ENCODE measurements at places on chromosomes 3 and 15.

DNA sequence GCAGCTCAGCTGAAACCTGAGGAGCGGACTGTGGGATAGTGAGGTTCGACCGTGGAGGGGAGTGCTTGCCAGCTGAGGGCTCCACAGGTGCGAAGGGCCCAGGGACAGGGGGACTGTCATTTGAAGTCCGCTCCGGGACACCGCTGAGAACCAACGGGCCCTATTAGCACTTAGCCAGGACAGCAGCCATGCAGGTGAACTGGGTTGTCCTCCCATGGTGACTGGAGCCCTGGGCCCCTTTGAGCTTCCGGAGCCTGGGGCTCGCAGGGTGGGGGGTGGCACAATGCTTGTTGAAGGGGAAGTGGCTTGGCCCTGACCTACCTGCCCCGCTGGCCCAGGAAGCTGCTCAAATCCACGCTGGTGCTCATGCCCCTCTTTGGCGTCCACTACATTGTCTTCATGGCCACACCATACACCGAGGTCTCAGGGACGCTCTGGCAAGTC lies 24.7 kb downstream of the PTH1R start:
- DNase-seq, result no peak

DNA sequence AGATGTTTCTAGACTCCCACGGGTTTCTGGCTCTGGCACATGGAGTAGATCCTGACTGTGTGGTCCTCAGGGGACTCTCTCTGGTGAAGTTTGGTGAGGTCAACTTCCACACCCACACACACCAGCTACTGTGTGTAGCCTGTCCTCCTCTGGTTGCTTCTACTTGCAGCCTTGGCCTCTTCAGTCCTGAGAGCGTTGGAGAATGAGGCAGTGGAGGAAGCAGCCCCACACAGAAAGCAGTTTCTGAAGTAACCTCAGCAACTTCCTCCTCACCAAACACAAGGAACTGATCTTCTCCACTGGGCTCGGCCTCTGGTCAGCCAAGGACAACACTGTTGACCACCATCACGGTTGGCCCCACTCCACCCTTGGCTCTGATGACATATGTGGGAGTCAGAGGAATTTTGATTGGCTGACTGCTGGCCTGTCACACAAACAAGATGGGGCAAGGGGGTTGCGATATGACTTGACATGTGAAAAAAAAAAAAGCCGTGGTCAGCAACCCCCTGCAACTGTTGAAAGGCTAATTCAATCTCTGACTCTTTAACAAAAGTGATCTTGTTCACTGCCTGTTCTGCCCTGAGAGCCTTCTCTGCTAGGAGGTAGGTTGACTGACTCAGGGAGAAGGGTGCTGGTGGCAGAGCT lies 19.6 kb downstream of the CD86 start:
- no peak for DNase-seq

- no peak for DNase-seq
Observed at GRCh38 chr3:138119423-138119766, 4.0 kb upstream of the DZIP1L start.

DNA sequence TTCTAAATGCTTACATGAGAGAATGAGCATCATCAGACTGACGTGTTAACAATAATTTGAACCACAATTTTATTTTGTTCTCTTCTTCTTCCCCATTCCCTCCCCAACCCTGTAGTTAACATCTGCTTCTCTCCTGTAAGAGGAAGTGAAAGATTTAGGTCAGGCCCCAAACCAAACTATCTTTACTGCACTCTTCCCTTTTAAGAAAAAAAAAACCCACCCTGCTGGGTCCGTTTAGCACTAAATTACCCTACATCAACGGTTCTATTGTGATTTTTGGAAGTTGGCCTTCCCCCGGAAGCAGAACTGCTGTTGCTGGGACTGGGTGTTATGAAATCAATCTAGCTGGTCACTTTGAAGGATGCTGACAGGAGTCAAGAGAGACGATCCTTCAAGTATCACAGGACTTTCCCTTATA lies 49.4 kb downstream of the NFKBIZ start:
- no peak for DNase-seq

DNA sequence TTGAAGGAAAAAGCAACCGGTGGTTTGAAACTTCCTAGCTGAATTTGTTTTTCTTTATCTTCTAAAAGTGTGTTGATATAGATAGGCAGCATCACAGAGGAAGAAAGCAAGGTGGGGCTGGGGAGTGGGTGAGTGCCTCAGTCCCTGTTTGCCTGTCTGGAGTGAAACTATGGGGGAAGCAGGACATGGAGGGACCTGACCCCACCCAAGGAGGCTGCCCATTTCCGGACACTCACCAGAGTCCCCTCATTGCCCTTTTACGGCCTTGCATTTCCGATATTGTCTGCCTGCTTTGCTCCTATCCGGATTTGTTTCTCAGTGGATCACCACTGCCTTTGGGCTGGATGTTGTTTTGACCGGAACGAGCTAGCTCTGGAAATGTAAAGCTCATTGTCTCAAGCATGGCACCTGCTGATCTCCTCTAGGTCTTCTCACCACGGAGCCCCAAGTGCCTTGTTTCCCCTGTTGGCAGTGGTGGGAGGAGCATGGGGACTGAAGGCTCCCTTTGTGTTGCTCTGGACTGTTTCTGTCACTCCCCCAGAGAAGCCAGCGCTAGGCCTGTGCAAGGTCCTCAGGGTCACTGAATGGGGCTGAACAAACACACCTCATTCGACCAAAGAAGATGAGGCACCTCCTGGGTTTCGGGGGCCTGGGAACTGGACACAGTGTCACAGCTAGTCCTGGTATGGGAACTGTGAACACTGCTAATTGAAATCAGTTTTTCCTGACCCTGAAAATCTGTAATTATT lies 7.0 kb downstream of the CLDN11 start:
- DNase-seq, result peak; percentile 32

- no peak for DNase-seq
Observed at GRCh38 chr15:76338486-76339304, 2.1 kb downstream of the ISL2 start.

- peak; percentile 80 for DNase-seq
Observed at GRCh38 chr15:70892002-70892911, at the start of the genes LRRC49 and THAP10. Gene LRRC49, plus strand, starts transcription at chr15:70892826. Its CDS starts 69 bp downstream, at chr15:70892895. Gene THAP10, minus strand, starts transcription at chr15:70892433. Its CDS starts 161 bp downstream, at chr15:70892272.

DNA sequence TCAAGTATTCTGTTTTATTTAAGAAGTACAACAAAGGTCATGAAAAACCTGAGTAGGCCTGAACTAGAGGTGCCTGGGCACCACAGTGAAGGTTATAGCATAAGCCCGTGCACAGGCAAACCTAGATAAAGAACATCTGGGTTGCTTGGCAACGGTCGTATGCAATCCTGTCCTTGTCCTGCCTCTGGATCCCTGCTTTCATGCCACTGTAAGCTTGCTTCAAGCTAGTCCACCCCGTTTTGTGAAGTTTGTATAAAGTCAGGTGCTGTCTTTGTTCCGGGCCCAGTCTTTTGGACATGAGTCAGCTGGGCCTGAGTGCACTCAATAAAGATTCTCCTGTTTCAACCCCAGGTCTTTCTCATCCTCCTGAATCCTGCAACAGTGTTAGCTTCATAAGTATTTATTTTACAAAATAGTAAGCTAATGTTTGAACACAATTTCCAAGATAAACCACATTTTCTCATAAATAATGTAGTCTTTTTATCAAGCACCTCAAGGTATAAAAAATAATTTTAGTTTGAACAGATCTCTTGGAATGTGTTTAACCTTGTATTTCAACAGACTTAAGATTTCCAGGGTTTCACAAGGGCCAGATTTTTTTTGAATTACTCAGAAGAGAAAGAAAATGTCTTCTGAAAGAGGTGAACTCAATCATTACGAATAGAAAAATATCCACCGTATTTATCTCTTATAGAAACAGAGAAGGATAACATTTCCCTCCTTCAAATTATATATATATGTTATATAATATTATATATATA lies 14.3 kb upstream of the SLC9C1 start:
- peak; percentile 31 for DNase-seq

- DNase-seq, result no peak
Observed at GRCh38 chr3:184227481-184227935, 1.9 kb upstream of the VWA5B2 start.

- DNase-seq, result no peak
Observed at GRCh38 chr3:60147249-60147950, 1097.6 kb upstream of the CFAP20DC start.

- DNase-seq, result no peak
Observed at GRCh38 chr15:89998141-89998661, 2.9 kb upstream of the ZNF710 start.

DNA sequence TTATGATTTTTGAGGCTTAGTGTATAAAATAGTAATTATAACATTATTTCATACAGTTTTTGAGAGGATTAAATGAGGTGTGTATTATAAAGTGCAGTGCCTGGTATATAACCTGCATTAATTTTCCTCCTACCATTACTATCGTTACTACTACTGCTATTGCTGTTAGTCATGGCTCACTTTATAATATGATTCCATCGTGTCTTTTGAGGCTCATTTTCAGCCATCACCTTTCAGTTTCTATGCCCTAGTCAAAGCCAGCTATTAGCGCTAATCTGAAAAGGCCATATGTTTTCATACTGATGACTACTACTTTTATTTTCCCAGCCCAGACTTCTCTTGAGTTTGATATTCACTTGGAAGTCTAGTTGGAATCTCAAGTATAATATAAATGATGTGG lies 5.5 kb downstream of the MEF2A start:
- DNase-seq, result no peak

DNA sequence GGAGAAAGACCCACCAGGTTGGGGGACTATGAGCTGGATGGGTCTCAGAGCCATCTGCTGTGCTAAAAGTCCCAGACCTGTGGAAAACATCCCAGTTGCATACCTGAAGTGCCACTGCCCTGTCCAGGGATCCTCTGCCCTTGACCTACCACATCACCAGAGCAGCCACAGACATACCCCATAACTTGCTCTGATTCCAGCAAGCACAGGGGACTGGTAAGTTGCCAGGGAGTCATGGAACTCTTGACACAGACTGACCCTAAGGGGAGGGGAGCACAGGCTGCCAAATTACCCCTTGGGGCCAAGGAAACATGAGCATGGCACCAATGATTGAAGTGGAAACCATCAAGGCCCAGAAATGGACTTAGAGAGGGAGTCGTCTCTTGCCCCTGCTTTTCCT lies 1335.1 kb upstream of the ALCAM start:
- DNase-seq, result no peak

- DNase-seq, result no peak
Observed at GRCh38 chr3:29859726-29860270, 578.9 kb downstream of the RBMS3 start.

DNA sequence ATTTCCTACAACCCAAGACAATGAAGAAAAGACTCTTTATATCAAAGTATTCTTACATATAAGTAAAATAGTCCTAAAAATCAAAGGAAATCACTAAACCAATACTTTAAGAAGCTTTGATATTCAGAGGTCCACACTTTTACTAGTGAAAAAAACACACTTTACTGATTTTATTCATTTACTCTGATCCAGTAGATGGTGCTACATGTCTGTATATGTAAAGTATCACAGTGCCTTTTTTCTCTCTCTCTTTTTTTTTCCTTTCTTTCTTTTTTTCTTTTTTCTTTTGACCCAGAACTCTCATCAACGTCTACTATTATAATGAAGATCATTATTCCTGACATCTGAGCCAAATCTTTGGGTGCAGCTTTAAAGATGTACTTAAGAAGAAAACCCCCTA lies 10.8 kb upstream of the CCDC39 start:
- no peak for DNase-seq
